ENCODE measurements at places on chromosomes 12 and 14.

GRCh38 chr14:31465111-31465510 lies 7.8 kb upstream of the DTD2 start:
- DNase-seq, result peak; percentile 16

DNA sequence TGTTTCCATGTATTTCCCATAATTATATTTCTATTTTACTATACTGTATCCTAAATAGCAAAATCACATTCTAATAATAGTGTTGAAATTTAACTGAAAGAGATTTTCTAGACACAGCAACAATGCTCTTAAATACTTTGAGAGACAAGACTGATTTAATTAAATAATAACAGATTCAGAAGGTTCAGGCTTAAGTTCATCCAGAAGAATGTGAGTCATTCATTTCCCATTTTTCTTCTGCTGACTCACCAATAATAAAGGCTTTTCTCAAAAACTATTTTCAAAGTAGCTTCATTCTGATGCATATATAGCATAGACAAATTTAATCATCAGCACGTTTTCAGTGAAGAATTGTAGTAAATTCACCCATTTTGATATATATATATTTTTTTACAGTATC lies 481.4 kb downstream of the MDGA2 start:
- peak; percentile 58 for DNase-seq

- DNase-seq, result no peak
Measured at GRCh38 chr14:57364659-57365450, 25.5 kb upstream of the NAA30 start.

- DNase-seq, result no peak
Measured at GRCh38 chr14:106605548-106606448, 1079.4 kb downstream of the TMEM121 start.

DNA sequence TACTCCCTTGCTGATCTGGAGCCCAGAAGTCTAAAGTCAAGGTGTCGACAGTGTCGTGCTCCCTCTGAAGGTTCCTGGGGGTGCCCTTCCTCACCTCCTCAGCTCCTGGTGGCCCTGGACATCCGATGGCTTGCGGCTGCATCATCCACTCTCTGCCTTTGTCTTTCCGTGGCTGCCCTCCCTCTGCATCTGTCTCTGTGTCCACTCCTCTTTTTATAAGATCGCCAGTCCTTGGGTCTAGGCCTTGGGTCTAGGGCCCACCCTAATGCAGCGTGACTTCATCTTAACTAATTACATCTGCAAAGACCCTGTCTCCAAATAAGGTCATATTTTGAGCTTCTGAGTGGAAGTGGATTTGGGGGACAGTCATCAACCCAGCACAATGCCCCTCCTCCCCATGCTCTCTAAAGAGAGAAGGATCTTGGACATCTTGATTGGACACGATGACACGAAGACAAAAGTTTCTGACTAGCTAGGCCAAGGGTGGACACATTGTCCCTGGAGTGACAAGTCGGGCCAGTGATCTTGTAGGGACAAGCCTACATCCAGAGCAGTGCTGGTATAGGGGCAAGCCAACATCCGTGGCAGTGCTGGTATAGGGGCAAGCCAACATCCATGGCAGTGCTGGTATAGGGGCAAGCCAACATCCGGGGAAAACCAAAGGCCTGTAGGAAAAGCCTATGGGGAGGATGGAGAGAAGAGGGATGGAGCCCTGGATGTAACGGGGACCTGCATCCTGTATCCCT lies 93.9 kb upstream of the DIO3 start:
- no peak for DNase-seq

DNA sequence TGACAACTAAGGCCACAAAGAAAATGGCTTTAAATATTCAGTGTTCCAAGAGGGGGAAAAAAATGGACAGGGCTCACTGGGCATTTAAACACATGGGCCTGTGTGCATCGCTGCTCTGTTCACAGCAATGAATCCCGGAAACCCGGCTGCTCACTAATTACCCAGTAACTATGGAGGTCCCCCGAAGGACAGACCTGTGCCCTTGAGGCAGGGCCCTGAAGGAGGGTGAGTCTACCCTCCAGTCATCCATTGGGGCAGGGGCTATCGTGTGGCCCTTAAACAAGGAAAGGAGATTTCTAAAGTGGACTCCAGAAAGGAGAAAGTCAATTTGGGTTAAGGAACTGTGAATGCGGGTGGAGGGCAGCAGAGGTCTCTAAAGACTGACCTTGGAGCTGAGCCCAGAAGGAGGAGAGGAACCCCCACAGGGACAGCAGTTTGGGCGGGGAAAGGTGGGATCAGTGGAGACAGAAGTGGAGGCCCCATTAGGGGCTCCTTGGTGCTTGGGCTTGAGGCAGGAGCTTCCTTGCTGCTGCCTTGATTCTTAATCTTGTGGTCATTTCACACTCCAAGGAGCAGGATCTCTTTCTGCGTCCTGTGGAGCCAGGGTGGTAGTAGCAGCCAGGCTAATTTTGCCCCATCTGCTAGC lies 1.4 kb upstream of the CLMN start:
- DNase-seq, result no peak

DNA sequence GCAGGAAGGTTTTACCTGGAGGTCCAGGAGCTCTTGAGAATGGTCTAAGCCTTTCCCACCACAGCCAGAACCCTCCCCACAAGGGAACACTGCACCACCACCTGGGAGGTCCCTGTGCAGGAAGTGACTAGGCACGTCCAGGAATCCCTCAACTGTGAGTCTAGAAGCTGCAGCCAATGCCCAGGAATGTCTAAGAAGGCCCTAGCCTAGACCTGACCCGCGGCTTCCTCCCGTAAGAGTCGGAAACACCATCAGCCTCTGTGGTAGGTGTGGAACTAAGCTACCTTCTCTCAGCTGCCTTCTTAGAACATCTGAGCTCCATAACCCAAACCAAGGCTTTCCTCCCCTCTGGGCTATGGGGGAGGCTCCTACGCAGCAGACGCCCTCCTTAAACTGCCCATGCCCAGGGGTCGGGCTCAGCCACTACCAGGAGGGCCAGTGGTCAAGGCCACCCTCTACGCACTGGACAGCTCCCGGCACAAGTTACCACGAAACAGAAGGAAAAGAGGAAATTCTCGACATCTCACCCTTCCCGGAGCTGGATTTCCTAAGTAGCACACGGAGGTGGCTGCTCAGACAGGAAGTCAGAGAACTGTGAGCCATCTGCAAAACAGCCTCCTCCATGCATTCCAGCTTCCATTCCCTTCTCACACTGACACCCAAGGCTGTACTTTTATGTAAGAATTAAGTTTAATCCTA lies 25.5 kb downstream of the ZFYVE21 start:
- DNase-seq, result no peak

GRCh38 chr12:123973552-123974341 lies 732 bp downstream of the ZNF664 start:
- no peak for DNase-seq

GRCh38 chr14:103177376-103177775 lies 54.1 kb downstream of the TNFAIP2 start:
- no peak for DNase-seq
